ENCODE measurements at places on chromosomes 4 and X.
A peak's percentile ranks its signal among the peaks of the same experiment; 100 is the strongest.

GRCh38 chr4:8607603-8608481 lies 15.3 kb downstream of the CPZ start:
- no peak for DNase-seq

DNA sequence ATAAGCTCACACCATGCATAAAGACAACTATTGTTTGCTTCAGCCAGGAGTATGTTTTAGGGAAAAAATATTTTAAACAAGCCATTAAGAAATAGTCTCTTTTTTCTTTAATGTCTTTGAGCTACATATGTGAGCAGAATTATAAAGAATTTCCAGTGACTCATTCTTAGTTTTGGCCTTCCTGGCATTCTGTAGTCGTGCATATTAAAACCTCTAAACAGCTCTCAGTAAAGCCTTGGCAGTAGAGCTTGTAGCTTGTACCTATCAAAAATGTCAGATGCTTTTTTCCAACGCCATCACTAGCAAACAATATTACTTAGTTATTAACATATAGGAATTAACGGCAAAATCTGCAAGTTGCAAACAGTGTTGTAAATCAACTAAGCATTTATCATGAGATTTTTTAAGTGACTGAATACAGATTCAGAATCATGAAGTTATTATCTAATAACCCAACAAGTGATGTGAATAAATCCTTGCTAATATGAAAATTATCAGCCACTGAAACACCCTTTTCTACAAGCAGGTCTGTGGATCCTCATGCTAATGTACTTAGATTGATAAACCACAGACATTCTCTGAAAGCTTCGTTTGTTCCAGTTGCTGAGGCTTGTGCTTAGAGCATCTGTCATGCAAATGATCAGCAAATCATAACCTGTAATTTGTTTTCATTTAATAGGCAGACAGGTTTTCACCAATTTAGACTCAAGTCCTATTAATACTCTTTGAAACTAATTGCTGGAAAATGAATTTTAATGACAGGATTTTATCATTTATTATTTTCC lies 412.0 kb upstream of the ATOH1 start:
- no peak for DNase-seq

DNA sequence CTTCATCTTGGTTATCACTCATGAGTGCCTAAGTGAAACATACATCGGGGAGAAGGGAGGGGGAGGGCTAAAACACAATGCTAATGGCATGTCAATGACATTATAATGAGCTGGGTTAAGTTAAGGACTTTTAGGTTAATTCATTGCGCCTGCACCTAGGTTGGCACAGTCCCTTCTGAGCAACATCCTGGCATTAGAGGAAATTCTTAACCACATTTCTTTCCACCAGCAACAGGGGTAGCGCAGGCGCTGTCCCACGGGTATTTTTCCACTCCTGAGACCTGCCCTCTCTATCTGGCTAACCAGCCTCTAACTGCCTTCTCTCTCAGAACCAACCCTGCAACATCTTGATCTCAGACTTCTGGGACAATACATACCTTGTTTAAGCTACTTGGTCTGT lies 39.0 kb upstream of the PROM1 start:
- DNase-seq: no peak

DNA sequence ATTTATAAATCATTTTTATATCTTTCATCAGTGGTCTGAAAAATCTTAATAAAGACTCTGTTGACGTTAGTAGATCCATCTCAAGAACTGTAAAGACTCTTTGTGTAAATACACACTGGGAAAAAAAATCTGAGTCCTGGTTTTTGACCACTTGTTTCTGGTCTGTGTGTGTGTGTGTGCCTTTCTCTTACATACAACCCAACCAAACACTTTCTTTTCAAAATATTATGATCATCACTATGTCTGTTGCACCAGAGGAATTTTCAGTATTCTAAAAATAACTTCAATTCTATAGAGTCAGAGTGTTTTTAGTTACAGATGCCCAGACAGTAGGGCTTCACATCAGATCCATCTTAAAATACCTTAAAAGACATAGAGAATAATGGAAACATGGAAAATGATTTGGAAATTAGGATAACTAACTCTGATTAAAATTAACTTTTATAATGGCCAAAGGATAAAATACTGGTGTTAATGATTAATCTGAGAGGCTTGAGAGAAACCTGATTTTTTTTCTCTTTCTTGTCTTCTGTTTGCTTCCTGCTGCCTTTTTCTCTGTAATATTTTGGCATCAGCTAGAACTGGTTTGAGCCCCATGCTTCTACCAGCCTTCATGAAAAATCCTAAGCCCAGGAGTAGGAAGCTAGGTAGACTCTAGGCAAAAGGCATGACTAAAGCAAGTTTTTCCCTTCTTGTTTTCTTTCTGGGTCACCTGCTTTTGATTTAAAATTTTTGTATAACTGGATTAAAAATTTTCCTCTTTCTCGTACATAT lies 99.7 kb downstream of the ATXN3L start:
- DNase-seq: no peak

DNA sequence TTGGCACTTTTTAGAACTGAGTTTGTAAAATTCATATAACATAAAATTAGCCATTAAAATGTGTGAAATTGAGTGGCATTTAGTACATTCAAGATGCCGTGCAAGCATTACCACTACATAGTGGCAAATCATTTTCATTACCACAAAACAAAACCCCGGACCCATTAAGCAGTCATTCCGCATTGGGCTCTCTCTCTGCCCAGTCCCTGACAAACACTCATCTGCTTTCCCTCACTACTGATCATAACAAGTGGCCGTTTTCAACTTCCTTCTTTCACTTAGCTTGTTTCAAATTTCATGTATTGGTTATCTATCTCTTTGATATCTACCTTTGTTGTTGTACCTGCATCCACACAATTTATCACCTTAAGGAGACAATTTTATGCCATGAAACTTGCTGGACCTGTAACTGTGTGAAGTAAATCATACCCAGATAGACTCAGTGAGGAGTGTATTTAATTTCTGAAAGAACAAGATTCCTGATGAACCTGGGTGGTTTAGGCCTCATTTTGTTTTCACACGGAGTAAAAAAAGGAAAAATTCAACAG lies 202.1 kb downstream of the OR13H1 start:
- no peak for DNase-seq

- no peak for DNase-seq
Measured at GRCh38 chr4:63528256-63528991, 880.8 kb downstream of the TECRL start.

- DNase-seq: no peak
Measured at GRCh38 chr4:146288193-146288592, 73.9 kb downstream of the REELD1 start.

DNA sequence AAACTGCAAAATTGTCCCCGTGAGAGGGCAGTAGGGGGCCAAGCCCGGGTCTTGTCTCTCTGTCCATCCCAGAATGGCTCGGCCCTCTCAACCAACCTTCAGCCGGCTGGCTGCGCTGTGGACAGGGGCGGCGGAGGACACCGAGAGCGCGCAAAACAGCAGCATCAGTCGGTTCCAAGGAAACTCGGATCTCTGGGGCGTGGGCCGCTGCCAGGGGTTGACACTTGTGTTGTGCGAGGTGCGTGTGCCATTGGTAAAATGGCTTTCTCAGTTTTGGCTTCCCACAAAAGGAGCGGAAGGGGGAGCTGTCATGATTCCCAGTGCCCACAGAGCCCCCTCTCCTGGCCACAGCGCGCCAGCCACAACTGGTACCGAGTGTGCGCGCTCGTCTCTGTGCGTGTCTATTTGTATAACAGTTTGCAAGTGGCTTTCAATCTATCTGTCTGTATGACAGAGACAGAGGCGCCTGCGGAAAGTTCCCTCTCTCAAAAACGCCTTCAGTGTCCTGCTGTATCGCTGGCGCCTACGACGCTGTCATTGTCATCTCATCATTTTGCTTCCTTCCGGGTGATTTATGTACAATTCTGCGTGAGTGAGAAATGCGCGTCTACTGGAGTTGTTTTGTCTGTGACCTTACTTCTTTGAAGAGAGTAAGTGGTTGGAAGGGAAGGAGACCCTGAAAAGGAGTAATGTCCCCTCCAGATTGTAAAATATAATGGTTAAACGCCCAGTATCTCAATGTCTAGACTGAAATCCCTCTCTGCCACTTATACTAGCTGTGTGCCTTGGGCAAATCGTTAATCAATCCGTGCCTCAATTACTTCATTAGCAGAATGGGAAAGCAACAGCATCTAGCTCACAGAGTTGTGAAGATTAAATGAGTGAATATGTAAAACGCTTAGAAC lies 1.8 kb downstream of the DKK2 start:
- peak; percentile 32 for DNase-seq

DNA sequence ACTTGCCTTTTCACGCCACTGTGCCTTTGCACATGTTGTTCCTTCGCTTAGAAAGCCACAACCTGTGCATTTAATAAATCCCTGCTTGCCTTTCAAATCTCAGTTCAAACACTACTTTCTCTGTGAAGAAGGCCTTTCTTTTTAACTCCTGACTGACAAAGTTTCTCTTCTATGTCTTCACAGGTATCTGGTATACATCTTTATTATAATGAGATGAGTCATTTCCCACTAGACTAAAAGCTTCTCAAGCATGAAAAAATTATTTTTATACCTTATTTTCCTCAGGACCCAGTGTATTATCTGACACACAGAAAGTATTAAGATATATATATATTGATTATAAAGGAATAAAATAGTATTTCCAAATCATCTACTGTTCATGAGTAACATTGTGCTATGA lies 189.9 kb downstream of the TBCK start:
- no peak for DNase-seq

DNA sequence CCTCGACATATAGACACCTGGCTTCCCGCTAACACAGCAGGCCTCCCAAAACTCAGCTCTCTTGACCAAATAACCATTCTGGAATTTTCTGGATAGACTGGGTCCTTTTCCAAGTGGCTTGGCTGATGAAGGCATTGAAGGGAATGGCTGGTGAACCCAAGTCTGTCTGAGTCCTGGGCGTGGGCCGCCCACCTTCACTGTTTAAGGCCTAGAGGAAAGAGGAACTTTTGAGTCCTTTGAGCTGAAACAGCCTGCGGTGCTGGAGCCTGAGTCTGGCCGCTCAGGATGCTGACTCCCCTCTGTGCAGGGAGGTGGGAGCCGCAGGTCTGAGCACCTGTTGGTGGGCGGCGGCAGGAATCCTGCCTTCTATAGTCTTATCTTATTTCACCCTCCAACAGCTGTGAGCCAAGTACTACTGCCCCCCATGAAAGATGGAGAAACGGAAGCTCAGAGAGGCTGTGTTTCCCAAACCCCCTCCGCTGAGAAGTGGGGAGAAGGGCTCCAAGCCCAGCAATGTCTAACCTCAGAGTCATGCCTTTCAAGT lies 23.4 kb downstream of the ACOX3 start:
- no peak for DNase-seq

DNA sequence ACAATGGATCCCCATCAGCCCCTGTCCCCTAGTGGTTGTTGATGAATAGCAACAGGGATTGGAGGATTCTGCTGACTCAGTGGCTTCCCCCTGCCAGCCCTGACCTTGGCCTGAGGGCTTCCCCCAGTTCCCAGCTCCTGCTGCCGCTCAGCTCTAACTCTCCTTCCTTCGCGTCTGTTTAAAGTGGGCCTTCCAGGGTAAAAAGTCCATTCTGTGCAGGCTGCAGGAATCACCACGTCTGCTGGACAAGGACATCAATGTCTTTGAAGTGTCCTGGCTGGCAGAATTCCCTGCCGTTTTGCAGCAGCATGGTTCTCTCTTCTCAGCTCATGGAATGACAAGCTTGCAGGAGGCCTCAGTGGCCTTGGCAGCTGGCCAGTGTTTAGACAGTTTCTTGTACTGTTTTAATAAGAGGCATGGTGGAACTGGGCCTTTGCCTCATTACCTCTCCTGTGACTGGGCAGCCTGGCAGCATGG lies 152.5 kb upstream of the STX18 start:
- no peak for DNase-seq

DNA sequence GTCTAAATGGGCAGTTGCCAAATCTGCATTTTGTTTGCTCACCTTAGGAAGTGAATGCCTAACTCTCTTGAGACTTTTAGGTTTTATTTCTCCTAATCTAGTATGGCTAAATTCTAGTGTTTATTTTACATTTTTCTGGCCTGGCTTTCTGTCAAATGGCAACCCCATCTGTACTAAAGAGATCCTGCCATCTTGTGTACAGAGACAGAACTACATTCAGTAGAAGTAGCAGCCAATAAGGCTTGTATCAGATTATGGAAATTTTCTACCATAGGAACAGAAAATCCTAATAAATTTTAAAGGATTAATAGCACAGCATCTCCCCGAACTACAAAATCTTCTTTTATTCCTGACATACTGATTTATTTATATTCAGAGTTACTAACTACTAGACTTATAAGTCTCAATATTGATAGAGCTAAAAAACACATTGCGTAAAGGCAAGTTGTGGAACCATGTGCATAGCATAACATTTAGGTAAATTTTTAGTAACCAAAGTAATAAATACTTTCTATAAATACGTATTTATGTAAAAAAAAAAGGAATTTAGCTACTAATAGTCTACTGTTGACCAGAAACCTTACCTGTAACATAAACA lies 45.5 kb downstream of the TMEM144 start:
- DNase-seq: no peak

DNA sequence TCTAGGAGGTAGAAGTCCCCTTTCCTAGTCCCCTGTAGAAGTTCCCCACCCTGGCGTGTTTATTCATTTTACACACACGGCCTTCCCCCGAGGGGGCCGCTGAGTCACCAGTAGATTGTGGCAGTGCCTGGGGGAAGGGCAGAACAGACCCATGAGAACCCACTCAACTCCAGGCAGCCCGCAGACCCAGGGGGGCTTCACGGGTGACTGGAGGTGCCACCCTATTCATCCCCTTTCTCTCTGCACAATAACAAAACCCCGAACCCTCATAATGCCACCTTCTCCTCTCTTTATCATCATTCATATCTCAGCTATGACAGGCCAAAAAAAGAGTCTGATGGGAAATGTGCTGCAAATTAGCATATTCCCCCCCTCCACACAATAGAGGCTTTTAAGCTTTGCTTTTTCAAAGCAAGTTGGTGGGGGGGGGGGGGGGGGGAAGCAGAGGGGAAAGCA lies 20.4 kb upstream of the GPM6B start:
- DNase-seq: no peak

DNA sequence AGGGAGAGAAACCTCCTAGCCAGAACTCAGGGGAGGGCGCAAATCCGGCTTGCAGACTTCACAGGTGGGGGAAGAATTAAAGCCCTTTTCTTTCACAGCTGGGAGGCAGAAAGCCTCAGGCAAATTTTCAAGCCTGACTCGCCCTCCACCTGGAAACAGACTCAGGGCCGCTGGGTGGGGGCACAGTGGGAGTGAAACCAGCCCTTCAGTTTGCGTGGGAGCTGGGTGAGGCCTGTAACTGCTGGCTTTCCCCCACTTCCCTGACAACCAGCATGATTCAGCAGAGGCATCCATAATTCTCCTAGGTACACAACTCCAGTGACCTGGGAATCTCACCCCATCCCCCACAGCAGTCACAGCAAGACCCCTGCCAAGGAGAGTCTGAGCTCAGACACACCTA lies 206.9 kb upstream of the INTU start:
- DNase-seq: no peak

- DNase-seq: no peak
Measured at GRCh38 chr4:88531549-88531948, 8.0 kb upstream of the PYURF start.

DNA sequence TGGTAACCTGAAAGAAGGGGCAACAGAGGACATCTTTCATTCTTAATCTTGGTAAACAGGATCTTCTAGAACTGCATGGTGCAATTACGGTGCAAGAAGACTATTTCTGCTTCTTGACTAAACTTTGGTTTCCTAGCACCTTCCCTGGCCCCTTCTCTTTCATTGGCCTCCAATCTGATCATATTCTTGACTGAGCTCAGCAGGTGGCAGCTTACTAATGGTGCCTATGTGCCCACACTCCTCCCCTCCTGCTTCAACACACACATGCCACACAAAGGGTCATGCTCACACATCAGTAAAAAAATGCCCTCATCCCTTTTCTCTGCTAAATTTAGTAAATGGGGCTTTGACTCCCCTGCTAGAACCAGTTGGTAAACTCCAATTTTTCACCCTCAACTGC lies 400.5 kb upstream of the MAOA start:
- no peak for DNase-seq
